Coronary artery (tissue), 2 donors: ENCODE measurements at places on chromosomes 3 and 15.

- no peak for DNase-seq
Observed at GRCh38 chr3:15367059-15367458, 34.7 kb upstream of the SH3BP5 start.

DNA sequence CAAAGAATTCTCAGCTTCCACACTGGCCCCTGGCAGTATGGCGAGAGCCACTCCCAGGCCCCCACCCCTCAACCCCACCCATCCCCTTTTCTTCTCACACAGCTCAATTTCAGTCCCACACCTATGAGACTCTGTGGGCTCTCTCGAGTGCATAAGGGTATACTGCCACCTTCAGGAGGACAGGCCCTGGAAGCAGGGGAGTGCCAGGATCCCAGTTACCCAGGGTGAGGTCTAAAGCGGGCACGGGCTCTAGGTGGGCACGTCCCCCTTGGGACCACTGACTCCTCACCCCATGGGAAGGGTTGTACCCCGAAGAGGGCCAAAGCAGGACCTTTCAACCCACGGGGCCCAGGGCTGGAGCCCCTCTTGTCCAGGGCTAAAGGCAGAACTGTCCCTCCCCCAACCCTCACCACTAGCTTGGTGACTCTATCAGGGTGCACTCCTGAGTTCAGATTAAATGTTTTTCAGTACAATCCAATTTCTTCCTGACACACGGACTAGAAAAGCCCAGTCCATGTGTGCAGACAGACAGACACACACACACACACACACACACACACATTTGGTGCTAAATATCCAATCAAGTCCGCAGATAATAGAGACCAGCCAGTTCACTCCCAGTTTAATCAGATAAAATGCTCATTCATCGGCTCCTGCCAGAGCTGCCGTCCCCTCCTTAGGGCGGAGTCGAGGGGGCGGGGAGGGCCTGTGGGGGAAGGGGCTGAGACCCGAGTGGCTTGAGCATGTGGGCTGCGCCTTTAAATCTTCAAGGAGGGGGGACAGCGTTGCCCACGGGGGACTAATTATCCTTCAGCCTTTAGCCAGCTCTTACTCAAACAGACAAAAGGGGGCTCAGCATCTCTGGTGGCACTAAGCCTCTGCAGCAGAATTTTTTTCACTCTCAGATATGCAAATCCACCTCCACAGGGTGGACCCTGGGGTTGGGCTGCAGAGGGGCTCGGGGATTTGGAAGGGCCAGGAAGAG, 59.3 kb downstream of the CYP11A1 start:
- DNase-seq, result no peak

GRCh38 chr3:107153981-107154380, 223.3 kb upstream of the CCDC54 start:
- no peak for DNase-seq

DNA sequence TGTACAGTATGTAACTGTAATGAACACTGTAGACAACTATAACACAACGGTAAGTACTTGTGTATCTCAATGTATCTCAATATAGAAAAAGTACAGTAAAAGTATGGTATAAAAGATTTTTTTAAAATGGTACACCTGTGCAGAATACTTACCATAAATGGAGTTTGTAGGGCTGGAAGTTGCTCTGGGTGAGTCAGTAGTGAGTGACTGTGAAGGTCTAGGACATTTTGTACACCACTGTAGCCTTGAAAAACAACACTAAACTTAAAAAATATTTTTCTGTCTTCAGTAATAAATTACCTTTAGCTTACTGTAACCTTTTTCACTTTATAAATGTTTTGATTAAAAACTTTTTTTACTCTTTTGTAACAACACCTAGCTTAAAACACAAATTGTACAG, 142.9 kb downstream of the ATG7 start:
- no peak for DNase-seq
